ENCODE measurements at places on chromosomes 4 and X. TPM values are rescaled to one million over a fixed set of nuclear protein-coding genes. Genes with fewer than 3 reads are reported as not detected.

- peaks cover 28% of the 10 kb centered on the region for H3K4me1 ChIP-seq
- DNase-seq, result no peak
- no peak overlapping the region for H3K27ac ChIP-seq
- no peaks in the 10 kb centered on the region for H3K27me3 ChIP-seq
- peaks cover 18% of the 10 kb centered on the region for H3K36me3 ChIP-seq
- H3K4me3 ChIP-seq, result no peak overlapping the region
These were observed 54.6 kb downstream of the FNIP2 start for GRCh38 chr4:158823461-158823873.

GRCh38 chr4:183438458-183439113, 5.8 kb upstream of the CDKN2AIP start:
- no peak overlapping the region for H3K4me3 ChIP-seq
- DNase-seq, result no peak
- no peaks in the 10 kb centered on the region for H3K27me3 ChIP-seq
- H3K4me1 ChIP-seq, result peaks cover 9% of the 10 kb centered on the region
- H3K27ac ChIP-seq, result no peak overlapping the region

- H3K27ac ChIP-seq, result no peak overlapping the region
- DNase-seq, result no peak
- no peaks in the 10 kb centered on the region for H3K4me1 ChIP-seq
- H3K36me3 ChIP-seq, result no peaks in the 10 kb centered on the region
These were observed 30.6 kb upstream of the KIAA1210 start for GRCh38 chrX:119158226-119158625.

- H3K27me3 ChIP-seq, result no peaks in the 10 kb centered on the region
- no peak overlapping the region for H3K4me3 ChIP-seq
- H3K4me1 ChIP-seq, result no peaks in the 10 kb centered on the region
- DNase-seq, result no peak
These were observed 26.5 kb downstream of the HS3ST1 start for GRCh38 chr4:11402192-11402591.

- DNase-seq, result peak; percentile 39
- peak overlapping the region; percentile 64 for H3K4me3 ChIP-seq
- peaks cover 2% of the 10 kb centered on the region for H3K27me3 ChIP-seq
- H3K36me3 ChIP-seq, result no peaks in the 10 kb centered on the region
- no peak overlapping the region for H3K27ac ChIP-seq
These were observed 23.5 kb downstream of the NDP start for GRCh38 chrX:43949669-43950068.

DNA sequence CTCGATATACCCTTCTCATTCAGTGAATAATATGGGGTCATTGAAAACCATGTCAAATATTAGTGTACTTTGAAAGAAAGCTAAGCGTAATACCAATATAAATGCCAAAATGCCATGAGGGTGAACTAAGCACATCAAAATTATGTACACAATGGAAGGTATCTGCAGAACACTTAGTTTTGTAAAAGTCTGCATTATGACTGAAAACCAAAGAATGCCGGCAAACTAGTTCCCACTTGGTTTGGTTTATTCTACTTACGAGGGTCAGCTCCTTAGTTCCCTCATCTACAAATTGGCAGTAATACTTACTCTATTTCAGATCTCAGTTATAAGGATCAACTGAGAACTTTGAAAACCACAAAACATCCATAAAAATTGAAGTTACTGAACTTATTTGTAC, 27.3 kb downstream of the RPS6KA6 start:
- no peaks in the 10 kb centered on the region for H3K4me1 ChIP-seq
- no peak overlapping the region for H3K4me3 ChIP-seq
- no peak for DNase-seq
- H3K36me3 ChIP-seq, result no peaks in the 10 kb centered on the region

GRCh38 chr4:137502339-137503129, 29.8 kb downstream of the PCDH18 start:
- H3K27ac ChIP-seq, result no peak overlapping the region
- no peak for DNase-seq
- no peak overlapping the region for H3K4me3 ChIP-seq
- H3K27me3 ChIP-seq, result no peaks in the 10 kb centered on the region
- H3K4me1 ChIP-seq, result no peaks in the 10 kb centered on the region

DNA sequence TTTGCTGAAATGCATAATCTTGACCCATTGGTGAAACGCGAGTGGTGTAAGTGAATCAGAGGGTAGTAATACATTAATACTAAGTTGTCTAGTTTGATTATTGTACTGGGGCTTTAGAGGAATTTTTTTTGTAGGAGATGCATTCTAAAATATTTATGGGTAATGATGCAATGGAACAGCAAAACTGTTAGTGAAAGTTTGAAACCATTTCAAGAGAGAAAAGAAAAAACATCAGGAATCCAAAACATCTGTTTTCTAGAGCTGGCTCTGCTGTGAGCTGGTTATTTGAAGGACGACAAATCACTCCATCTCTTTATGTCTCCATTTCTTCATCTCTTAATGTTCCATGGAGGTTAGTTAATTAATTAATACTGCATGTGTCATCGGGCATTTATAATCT, 351.9 kb upstream of the FAT1 start:
- no peak overlapping the region for H3K4me3 ChIP-seq
- no peaks in the 10 kb centered on the region for H3K36me3 ChIP-seq
- DNase-seq, result no peak
- H3K27ac ChIP-seq, result no peak overlapping the region

GRCh38 chr4:141851246-141851891, 215.0 kb downstream of the IL15 start:
- no peak overlapping the region for H3K4me3 ChIP-seq
- no peak for DNase-seq
- no peak overlapping the region for H3K27ac ChIP-seq
- no peaks in the 10 kb centered on the region for H3K36me3 ChIP-seq

GRCh38 chrX:15874672-15875071, 20.1 kb upstream of the AP1S2 start:
- no peak overlapping the region for H3K4me3 ChIP-seq
- H3K27me3 ChIP-seq, result no peaks in the 10 kb centered on the region
- DNase-seq, result no peak
- H3K36me3 ChIP-seq, result no peaks in the 10 kb centered on the region

- no peak overlapping the region for H3K4me3 ChIP-seq
- no peaks in the 10 kb centered on the region for H3K36me3 ChIP-seq
- no peak for DNase-seq
- no peaks in the 10 kb centered on the region for H3K27me3 ChIP-seq
These were observed 70.1 kb downstream of the MID1IP1 start for GRCh38 chrX:38871129-38872029.

- DNase-seq, result no peak
- no peak overlapping the region for H3K27ac ChIP-seq
- no peaks in the 10 kb centered on the region for H3K27me3 ChIP-seq
- H3K36me3 ChIP-seq, result peaks cover 37% of the 10 kb centered on the region
- H3K4me1 ChIP-seq, result peaks cover 12% of the 10 kb centered on the region
These were observed 28.9 kb upstream of the NDUFC1 start for GRCh38 chr4:139331185-139331584.

DNA sequence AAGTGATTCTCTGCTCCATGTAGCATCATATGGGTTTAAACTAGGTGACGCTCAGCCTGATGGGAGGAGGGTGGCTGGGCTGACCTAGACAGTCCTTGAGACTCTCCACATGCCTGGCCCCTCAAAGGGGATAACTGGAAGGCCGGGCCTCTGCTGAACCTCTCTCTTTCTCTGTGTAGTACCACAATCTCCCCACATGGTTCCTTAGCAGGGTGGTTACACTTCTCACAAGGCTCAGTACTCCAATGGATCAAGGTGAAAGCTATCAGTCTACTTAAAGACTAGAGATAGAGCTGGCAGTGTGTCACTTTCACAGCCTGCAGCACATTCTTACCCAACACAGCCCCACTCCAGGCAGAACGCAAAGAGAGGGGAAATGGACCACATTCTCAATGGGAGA, 80.4 kb downstream of the LDB2 start:
- DNase-seq, result no peak
- H3K4me1 ChIP-seq, result no peaks in the 10 kb centered on the region
- H3K36me3 ChIP-seq, result no peaks in the 10 kb centered on the region
- no peak overlapping the region for H3K27ac ChIP-seq

DNA sequence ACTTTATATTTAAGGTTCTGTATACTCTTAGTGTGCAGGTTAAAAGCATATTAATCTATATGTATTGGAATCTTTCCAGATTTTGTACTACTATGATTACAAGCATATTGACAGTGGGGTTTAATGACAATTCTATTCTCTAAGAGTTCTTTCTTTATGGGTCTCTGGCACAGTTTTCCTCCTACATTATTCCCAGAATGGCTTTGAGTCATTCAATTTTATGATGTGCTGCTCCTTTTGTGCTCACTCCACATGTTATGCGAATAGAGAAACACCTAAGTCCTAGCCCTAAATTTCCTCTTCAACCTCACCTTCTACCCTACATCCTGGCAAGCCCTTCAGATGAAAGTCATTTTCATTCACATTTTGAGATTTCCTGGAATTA, 209.9 kb upstream of the DIAPH2 start:
- no peaks in the 10 kb centered on the region for H3K27me3 ChIP-seq
- DNase-seq, result no peak
- H3K4me3 ChIP-seq, result no peak overlapping the region
- H3K27ac ChIP-seq, result no peak overlapping the region

- H3K4me3 ChIP-seq, result peak overlapping the region; percentile 82
- H3K27me3 ChIP-seq, result no peaks in the 10 kb centered on the region
- peaks cover 2% of the 10 kb centered on the region for H3K36me3 ChIP-seq
- H3K27ac ChIP-seq, result no peak overlapping the region
- H3K4me1 ChIP-seq, result peaks cover 15% of the 10 kb centered on the region
These were observed 1.3 kb downstream of the SMIM20 start for GRCh38 chr4:25915353-25915705.

DNA sequence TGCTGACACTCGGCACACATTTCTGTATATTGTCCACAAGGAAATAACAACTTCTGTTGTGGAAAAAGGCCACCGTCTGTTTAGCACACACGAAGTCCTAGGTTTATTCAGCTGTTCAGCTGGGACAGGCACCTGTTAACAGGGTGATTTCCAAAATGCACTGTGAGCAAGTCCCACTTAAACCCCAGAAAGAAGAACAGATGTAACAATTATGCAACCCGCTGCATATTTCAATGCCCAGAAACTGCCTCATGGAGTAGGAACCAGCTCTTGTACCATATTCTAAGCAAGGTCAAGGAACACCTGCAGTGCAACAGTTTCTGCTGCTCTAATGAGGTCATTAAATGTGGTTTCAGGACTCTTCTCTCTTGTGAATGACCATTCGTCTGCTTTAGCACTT, 77.1 kb downstream of the GEMIN8 start:
- peaks cover 2% of the 10 kb centered on the region for H3K27me3 ChIP-seq
- no peak overlapping the region for H3K27ac ChIP-seq
- H3K36me3 ChIP-seq, result no peaks in the 10 kb centered on the region

DNA sequence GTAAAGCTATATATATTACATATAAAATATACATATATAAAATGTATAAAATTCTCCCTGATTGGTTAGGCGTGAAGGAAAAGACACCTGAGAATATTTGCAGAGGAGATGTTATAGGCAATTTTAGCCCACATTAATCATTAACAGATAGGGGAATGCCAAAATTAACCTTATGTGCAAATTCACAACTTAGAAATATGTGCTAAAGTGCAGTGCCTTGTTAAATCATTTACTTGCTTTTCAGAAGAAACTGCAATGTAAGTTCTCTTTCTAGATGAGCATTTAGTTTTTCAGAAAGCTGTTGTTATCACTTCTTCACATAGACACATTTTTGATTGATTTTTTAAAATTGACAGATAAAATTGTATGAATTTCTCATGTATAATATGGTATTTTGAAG, 5.6 kb downstream of the TASL start:
- no peak for DNase-seq
- peaks cover 14% of the 10 kb centered on the region for H3K36me3 ChIP-seq
- H3K4me1 ChIP-seq, result peaks cover 16% of the 10 kb centered on the region

DNA sequence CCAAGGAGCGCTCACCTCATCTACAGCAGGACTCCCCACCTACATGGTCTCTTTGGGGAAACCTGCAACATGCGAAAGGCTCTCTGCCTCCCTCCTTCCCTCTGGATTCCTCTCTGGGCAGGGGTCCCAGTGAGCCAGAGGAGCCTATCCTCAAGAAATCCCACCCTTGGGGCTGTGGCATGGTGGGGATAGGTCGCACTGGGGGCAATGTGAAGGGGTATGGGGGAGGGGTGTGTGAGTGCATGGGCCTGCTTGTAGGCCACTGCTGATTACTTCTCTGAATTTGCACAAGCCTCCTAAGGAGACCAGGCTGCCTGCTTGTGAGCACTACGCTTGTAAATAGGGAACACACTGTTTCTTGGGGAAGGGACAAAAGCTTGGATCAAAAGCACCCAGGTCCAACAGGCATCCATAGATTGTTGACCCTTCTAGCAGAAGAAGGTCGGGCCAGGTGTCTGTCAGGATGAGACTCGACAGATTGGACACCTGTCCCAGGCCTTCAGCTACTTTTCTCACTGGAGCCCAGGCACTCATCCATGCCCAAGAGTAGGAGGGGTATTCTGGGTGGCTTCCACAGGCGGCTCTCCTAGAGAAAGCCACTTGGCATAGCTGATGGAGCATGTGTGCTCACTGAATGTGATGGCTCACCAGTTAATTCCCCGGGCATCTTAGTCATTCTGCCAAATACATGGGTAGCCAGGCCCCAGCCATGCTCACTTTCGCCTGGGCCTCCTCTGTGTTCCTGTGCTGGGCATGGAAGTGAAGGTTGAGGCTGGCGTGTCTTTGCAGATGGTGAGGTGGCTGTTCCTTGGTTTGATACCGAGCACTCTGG, 75.0 kb downstream of the NBDY start:
- no peaks in the 10 kb centered on the region for H3K27me3 ChIP-seq
- peaks cover 29% of the 10 kb centered on the region for H3K4me1 ChIP-seq
- H3K4me3 ChIP-seq, result no peak overlapping the region
- no peak for DNase-seq

GRCh38 chr4:186486172-186486571, 69.2 kb downstream of the MTNR1A start:
- no peaks in the 10 kb centered on the region for H3K27me3 ChIP-seq
- DNase-seq, result no peak

- DNase-seq, result no peak
- no peak overlapping the region for H3K27ac ChIP-seq
- H3K27me3 ChIP-seq, result no peaks in the 10 kb centered on the region
These were observed 223.4 kb upstream of the ATOH1 start for GRCh38 chr4:93605163-93605562.

DNA sequence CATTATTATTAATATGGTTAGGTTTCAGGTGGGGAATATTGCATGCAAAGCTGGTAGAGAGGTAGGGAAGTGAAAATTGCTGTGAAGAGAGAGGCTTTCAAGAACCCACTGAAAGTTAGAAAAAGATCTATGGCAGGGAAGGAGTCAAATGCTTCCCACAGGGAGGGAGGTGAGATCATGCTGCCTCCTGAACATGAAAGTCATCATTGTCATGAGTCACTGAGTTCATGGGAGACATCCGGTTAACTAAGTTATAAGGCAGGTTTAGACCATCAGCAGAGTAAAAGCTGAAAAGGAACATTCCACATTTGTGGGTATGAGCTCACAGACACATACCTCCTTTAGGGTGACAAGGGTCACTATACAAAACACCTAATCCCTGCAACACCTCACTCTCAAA, 16.2 kb downstream of the GATB start:
- no peak overlapping the region for H3K4me3 ChIP-seq
- peaks cover 3% of the 10 kb centered on the region for H3K4me1 ChIP-seq
- no peak overlapping the region for H3K27ac ChIP-seq
- peaks cover 5% of the 10 kb centered on the region for H3K36me3 ChIP-seq

Gene VCX3A
- not detected for total RNA-seq

Gene CCDC158
- not detected for total RNA-seq

Gene NEUROG2
- not detected for total RNA-seq

Gene ASB9
- 0.83 TPM for total RNA-seq

Gene ARAP2
- 70.3 TPM for total RNA-seq

Gene CTBP1
- total RNA-seq, result 194 TPM

Gene POU3F4
- not detected for total RNA-seq

Gene NLRP2B
- not detected for total RNA-seq
